ENCODE measurements at places on chromosomes 2 and 18.

GRCh38 chr2:49770919-49771318, 616.6 kb upstream of the FSHR start:
- DNase-seq: no peak

GRCh38 chr2:27400348-27401135, 8.8 kb downstream of the PPM1G start:
- no peak for DNase-seq

GRCh38 chr2:62744603-62745002, 39.1 kb downstream of the EHBP1 start:
- no peak for DNase-seq

- DNase-seq: no peak
Observed at GRCh38 chr2:20604951-20605381, 45.9 kb downstream of the HS1BP3 start.

DNA sequence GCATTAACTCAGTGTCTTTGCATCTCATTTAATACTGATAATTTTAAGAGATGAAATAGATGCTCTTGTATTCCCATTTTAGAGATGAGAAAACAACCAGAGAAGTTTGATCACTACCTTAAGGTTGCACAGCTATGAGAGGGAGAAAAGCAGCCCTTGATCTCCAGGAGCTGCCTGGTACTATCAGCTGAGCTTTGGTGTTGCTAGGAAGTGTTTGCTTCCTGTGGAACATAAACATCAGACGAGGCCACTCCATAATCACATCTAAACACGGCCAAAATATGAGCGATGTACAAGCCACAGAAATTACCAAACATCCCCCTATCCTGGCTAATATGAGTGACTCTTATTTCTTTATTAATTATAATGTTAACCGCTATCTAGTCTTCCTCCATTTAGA, 620 bp upstream of the WDFY1 start:
- no peak for DNase-seq

GRCh38 chr2:240648650-240649275, 23.5 kb downstream of the GPR35 start:
- no peak for DNase-seq

GRCh38 chr2:54370405-54371104, 85.6 kb upstream of the SPTBN1 start:
- no peak for DNase-seq

- DNase-seq: peak; percentile 19
Observed at GRCh38 chr2:20185176-20186022, 39.5 kb downstream of the SDC1 start.

GRCh38 chr2:131105156-131105949, at the start of gene PLEKHB2:
Gene PLEKHB2 (plus strand): TSS chr2:131105336. CDS start chr2:131120942, 15,606 bp downstream.
- DNase-seq: peak; percentile 75

DNA sequence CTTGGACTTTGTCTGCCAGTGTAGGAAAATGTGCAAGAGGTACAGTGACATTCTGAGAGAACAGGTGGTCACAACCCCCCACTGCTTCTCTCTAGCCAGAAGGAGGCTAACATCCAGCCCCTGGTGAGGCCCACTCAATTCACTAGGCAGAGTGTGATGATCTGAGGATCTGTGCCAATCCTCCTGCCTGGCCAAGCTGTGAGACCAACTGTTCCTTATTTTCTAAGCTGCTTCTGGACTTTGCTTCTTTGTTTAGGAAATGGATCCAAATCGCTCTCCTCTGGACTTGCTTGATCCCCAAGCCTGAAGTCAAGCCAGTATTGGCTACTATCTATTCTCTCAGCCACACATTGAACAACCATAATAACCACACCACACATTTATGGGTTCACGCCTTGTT, 202.8 kb downstream of the PIK3C3 start:
- no peak for DNase-seq

DNA sequence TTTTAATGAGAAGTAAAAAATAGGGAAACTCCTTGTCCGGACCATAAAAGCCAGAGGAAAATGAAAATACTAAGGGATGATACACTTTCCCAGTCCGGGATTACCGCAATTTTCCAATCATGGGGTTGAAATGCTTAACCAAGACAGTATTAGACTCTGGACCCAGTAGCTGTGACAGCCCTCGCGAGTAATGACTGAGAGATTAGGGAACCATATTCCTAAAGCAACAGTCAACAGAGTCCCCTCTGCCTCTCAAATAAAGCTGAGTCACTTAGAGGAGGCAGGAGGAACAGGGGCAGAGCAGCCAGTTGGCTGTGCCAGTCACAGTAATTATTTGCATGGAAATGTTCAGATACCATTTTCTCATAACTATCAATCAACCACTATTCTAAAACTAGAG, 34.8 kb downstream of the GPATCH11 start:
- DNase-seq: no peak

DNA sequence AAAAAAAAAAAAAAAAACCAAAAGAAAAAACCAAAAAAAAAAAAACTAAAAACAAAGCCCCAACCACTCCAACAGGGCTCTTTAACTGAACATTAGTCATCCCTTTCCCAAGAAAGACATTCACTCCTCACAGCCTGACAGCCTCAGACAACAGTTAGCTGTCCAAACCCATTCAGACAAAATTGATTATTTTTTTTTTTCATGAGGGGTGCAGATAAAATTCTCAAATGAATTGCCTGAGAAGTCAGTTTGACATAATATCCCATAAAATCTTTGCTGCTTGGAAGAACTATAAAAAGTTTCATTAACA, 206.1 kb upstream of the REV1 start:
- no peak for DNase-seq

DNA sequence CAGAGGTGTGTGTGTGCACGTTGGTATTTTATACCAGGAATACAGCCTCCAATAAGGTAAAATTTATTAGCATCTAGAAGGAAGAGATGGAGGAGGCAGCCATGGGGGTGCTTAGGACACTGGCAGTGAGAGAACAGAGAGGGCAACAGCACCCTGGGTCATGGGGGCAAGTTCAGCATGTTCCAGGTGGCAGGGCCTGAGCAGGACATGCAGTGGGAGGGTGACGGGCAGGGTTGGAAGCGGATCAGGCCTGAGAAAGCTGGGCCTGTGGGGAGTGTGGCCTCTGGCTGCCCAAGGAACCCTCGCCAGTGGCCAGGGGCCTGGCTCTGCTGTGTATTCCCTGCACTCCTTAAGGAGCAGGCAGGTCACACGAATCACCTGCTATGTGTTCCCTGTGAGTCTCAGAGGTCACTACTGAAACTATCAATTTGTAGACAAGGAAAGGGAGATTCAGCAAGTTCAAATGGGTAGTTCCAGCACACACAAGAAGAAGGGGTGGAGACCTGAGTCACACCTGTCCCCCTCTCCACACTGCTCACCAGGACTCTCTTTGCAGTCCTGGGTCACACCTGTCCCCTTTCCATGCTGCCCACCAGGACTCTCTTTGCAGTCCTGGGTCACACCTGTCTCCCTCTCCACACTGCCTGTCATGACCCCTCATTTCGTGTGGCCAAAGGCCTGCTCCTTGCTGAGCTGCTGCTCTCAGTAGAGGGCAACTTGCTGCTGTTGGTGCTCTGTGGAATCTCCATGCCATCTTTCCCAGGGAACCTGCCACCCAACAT, 463.9 kb upstream of the HS6ST1 start:
- no peak for DNase-seq

DNA sequence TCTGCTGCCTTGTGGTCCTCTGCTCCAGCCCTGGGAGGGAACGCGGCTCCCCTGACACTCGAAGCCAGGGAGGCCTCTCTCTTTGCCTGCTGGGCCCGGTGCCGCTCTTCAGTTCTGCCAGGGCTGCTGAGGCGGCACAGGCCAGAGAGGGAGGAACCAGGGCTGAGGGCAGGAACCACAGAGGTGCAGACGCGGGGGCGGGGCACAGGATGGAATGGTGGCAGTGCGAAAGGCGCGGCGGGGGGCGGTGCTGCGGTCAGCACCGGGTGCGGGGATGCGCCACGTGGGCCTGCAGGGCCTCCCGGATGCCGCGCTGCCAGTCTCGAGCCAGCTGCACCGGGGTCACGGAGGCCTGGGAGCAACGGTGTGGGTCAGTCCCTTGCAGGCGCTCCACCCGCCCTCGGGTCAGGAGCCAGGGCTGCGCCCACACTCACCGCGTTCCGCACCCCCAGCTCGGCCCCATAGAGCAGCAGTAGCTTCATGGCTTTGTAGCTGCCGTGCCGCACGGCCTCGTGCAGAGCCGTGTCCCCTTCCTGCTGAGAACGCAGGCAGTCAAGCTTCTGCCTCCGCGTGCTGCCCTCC, 4.4 kb downstream of the ANKRD23 start:
- no peak for DNase-seq

DNA sequence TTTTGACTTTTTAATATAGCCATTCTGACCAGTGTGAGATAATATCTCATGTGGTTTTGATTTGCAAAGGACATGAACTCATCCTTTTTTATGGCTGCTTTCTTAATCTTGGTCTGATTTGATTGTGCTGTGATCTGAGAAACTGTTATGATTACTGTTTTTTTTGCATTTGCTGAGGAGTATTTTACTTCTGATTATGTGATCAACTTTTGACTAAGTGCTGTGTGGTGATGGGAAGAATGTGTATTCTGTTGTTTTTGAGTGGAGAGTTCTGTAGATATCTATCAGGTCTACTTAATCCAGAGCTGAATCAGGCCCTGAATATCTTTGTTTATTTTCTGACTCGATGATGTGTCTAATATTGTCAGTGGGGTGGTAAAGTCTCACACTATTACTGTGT, 16.8 kb downstream of the SP140L start:
- no peak for DNase-seq

- DNase-seq: no peak
Observed at GRCh38 chr2:157784169-157784822, 91.8 kb downstream of the ACVR1 start.

DNA sequence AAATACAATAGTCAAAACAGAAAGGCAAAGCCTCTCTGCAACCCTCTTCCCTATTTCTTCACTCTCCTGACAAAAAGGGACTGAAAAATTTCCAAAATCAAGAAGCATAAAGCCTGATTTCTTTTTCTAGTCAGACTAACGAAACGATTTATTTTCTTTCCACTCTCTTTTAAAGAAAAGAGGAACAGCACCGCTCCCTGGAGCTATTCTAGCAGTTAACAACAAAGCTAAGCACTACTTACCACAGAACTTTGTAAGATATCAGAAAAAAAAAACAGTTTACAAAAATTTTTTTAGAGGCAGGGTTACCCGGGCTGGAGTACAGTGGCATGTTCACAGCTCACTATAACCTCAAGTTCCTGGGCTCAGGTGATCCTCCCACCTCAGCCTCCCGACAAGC, 14.4 kb upstream of the FHL2 start:
- no peak for DNase-seq

GRCh38 chr2:64017811-64018700, 1.2 kb downstream of the VPS54 start:
- no peak for DNase-seq

DNA sequence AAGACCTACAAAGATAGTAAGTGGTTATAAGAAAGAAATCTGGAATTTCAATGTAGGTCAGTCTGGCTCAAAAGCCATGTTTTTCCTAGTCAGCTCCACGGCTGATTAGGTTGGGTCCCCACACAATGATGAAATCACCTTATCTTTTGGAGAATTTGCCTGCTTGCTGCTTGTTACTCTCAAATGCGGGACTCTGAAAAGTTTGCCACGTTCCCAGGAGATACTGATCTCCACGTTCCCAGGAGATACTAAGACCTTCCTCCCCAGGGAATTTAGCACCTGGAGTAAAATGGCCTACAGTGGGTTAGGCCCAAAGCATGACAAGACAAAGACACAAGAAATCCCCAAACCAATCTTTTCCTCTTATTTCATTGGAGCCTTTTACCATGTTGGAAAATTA, 449.6 kb downstream of the TNS1 start:
- no peak for DNase-seq

- no peak for DNase-seq
Observed at GRCh38 chr2:9325428-9325827, 97.9 kb downstream of the ITGB1BP1 start.

- no peak for DNase-seq
Observed at GRCh38 chr18:34695310-34695709, 14.8 kb upstream of the DTNA start.

- no peak for DNase-seq
Observed at GRCh38 chr2:71896385-71897136, 251.1 kb downstream of the CYP26B1 start.

GRCh38 chr2:40273734-40274182, 178.1 kb downstream of the SLC8A1 start:
- no peak for DNase-seq

DNA sequence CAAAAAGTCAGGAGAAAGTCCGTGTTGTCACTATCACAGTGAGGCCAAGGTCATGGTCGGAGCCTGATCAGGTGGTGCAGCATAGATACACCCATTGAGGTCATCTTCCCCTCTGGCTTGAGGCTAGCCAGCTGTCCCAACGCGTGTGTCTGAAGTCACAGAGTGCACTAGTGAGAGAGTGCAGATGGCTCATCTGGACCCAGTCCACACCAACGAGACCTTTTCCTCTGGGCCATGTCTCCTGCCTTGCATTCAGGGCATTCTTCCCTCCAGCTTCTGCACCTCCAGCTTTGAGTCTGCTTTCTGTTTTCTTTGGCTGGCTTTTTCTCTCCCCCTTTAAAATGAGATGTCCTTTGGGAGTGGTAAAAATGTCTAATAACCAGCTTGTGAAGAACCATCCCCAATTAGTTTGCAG, 146.9 kb downstream of the TDRD15 start:
- DNase-seq: no peak

DNA sequence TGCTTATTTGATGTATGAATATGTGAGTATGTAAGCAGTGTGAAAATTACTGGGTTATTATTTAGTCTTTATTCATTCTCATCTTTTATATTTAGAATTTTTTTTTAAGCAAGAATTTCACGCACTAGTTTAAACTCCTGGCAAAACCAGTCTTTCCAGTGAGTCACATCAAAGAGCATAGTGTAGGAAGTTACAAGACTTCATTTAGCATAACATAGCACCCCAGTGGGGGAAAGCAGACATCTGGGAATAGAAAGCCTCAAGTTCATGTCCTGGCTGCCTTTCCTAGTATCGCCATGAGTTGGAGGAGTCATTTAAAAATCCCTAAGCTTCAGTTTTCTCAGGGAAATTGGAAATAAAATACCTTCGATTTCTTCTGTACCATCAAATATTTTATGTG, 408.3 kb downstream of the NUP35 start:
- DNase-seq: no peak

GRCh38 chr2:224183086-224183485, 144.0 kb upstream of the SERPINE2 start:
- no peak for DNase-seq

DNA sequence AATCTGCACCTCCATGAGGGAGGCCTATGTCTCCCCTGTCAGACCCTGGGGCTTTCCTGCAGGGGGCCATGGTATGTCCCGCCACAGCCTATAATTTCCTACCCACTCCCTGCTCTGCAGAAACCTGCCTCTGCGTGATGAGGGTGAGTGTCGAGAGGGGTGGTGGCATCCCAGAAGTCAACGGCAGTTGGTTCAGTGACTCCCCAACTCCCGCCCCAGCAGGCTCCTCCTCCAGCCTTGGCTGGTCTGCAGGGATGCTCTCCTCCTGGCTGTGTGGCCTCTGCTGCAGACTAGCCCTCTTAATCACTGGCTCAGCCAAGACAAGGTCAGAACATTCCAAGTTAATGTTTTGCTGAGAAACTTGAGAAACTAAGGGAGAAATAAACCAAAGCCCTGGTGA, 13.3 kb downstream of the CELF4 start:
- no peak for DNase-seq
